ENCODE measurements at places on chromosomes 5 and 9.

DNA sequence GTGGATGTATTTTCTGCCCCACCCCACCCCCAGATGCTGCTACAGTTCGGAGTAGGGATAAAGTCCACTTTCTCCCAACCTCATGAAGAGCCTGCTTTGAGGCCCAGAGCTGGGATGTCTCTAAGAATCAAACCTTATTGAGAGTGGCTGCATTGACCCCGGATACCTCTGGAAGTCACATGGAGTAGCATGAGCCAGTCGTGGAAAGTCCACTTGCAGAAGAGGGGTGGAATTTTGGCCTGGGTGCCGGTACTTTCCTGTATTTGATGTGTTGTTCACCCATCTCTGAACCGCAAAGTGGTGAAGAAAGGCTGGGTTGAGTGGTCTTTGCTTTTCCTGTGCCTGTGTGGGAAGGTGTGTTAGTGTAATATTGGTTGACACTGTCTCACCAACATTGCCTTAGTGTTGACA is 3.7 kb downstream of the OTULIN start:
- peak; percentile 33 for DNase-seq

DNA sequence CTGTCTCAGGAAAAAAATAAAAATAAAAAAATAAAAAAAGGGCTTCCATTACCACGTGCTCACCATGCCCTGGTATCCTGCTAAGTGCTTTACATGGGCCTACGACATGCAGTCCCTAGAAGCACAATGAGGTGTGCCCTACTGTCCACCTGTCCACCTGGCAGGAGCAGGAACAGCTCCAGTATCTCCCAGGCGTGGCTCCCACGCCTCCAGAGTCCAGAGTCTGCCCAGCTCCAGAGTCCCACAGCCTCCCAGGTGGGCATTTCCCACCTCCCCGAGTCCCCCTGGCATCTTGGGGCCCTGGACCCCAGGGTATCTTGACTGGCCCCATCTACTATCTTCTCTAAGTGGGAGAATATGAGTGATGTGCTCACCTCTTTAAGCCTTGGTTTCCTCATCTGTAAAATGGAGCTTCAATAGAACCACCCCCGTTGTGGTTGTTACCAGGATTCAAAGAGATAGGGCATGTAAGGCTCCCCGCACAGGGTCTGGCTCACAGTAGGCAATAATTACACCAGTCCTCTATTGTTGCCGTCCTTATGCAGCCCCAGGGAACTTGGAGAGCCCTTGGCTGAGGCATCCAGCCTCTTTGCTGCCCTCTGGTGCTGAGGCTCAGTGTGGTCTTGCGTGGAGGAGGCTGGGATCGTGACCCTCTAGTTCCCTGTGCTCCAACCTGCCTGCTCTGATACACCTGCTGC is 8.9 kb downstream of the CXCL14 start:
- no peak for DNase-seq

GRCh38 chr5:167290478-167290877 is 1001.0 kb upstream of the WWC1 start:
- no peak for DNase-seq

DNA sequence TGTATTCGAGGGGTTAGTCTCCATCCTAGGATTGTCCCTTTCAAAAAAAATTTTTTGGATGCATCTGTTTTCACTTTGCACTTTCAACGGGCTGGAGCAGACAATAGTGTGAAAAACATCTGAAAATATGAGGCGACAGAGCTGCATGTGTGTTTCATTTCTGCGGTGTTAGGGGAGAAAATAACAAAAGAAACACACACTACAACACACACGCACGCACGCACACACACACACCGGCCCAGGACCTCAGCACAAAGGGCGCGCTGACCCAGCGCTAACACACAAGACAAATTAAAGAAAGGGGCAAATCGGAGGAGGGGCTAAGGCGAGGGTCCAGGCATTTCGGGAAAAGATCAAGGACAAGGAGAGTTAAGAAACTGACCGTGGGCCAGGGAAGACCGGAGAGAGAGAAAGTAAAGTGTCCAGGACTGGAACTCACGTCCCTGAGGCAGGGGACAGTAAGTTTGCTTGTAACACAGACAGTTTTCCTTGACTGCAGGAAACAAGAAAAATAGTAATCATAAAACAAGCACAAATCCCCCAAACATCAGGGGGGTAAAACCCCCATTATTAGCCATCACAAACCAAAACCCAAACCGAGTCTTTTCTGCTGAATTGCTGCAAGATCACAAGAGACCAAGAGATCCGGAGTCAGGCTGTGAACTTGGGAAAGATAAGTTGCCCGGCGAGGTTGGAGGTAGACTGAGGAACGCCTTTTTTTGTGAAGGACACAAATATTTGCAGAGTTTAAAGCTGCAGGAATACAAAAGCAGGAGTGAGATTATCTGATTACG is 302.1 kb downstream of the PARP8 start:
- no peak for DNase-seq

GRCh38 chr9:2469681-2470221 is 151.8 kb upstream of the VLDLR start:
- no peak for DNase-seq

- DNase-seq = no peak
These were observed 106.4 kb downstream of the SLC24A2 start for GRCh38 chr9:19682397-19682796.

- no peak for DNase-seq
These were observed 499.2 kb upstream of the COX7C start for GRCh38 chr5:86118542-86118941.

DNA sequence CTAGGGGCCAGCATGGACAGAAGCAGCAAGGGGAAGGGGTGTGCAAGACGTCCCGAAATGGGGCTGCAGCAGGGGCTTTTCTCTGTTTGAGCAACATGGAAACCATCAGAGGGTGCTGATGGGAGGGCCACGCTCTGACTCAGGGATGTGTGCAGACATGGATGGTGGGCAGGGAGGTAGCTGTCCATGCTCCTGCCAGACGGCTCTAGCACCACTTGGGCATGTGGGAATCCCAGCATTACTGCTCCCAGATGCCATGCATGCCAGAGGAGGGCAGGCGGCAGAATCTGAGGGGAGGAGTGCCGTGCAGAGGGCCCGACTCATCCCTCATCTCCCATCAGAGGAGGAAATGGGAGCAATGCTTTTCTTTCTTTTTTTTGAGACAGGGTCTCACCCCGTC is 45.6 kb upstream of the SLC25A51 start:
- no peak for DNase-seq

DNA sequence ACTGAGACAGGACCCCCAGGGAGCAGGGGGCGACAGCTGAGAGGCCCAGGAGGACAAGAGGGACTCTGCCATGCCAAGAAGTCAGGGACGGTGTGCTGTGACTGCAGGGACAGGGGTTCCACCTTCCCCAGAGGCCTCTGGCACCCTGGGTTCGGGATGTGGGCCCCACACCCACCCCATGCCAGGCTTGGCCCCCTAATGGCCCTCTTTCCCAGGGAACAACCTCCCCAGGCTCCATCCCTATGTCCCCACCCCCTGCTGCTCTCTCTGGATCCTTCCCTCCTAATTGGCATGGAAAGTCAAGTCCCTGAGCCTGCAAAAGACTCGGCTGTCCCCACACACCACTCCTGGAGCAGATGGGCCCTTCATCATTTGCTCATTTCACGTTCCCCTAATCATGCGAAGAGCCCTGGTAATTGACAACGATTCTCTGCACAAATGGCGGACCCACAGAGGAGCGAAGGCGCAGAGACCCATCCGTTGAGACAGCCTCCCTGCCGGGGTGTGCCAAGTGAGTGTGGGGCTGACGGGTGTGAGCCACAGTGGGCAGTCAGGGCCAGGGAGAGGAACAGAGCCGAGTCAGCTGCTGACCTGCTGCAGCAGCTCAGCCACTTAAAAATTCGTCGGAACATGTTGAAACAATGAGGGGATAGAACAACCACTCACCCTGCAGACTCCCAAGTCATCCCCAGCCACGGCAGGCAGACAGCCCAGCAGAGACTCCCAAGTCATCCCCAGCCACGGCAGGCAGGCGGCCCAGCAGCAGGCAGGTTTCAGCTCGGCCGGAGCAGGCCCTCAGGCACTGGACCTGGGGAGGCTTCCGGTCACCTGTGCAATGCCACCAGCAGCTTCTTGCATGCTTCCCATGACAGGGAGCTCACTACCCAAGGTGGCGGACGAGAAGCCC is 109.0 kb downstream of the VAV2 start:
- no peak for DNase-seq

- DNase-seq = no peak
These were observed 417.4 kb upstream of the RIOK2 start for GRCh38 chr5:97600486-97600885.

GRCh38 chr9:121943463-121943862 is 149.6 kb downstream of the TTLL11 start:
- DNase-seq = no peak

GRCh38 chr9:2791246-2791645 is 52.6 kb downstream of the PUM3 start:
- DNase-seq = no peak

DNA sequence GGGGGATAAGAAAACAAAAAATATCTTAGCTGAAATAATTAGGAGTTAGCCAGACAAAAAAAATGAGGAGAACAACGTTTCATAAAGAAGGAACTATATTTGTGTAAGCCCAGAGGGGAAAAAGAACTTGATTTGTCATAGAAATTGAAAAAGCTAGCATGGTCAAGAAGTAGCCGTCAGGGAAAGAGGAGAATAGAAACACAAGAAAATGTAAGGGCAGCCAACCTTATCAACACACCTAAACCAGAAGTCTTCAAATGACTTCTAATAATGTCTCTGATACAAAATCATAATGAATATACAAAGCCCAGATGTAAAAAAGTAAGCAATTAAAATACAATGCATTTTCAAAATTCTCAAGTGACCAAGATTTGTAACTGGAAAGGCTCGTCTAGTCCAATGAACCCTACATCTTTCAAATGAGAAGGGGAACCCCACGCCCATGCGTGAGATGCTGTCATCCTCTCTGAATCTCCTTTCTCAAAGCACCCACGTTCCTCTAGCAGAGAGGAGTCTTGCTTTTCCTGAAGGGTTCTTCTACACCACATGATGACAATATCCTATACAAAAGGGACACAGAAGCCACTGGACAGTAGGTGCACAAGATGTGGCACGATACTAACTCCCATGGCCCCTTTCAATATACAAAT is 103.7 kb downstream of the ARL15 start:
- no peak for DNase-seq

DNA sequence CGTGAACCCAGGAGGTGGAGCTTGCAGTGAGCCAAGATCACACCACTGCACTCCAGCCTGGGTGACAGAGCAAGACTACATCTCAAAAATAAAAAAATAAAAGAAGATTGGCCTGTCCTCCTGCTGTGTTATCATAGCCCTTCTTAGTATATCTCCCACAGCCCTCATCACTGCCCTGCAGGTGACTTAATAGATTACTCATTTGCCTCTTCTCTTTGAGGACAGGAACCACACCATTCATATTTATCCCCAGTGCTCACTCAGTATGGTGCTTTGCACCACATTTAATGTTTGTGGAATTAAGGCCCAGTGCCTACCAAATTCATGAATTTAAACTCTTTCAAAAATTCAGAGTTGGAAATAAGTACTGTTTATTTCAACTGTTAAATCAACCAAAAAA is 10.3 kb downstream of the IDNK start:
- no peak for DNase-seq

- DNase-seq = no peak
These were observed 91.1 kb upstream of the CD180 start for GRCh38 chr5:67287510-67288268.

DNA sequence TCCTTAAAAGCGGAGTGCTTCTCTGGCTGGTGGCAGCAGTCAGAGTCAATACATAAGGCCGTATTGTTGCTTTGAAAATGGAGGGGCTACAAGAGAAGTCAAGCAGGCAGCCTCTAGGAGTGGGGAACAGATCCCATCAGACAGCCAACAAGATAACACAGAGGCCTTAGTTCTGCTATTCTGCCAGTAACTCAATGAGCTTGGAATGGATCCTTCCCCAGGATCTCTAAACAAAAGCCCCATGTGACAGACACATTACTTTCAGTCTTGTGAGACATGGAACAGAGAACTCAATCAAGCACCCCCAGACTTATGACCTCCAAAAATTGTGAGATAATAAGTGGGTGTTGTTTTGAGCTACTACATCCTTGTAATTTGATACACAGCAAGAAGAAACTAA is 158.6 kb downstream of the RFX3 start:
- no peak for DNase-seq

- DNase-seq = no peak
These were observed 347.3 kb upstream of the CDH6 start for GRCh38 chr5:30846171-30846570.

DNA sequence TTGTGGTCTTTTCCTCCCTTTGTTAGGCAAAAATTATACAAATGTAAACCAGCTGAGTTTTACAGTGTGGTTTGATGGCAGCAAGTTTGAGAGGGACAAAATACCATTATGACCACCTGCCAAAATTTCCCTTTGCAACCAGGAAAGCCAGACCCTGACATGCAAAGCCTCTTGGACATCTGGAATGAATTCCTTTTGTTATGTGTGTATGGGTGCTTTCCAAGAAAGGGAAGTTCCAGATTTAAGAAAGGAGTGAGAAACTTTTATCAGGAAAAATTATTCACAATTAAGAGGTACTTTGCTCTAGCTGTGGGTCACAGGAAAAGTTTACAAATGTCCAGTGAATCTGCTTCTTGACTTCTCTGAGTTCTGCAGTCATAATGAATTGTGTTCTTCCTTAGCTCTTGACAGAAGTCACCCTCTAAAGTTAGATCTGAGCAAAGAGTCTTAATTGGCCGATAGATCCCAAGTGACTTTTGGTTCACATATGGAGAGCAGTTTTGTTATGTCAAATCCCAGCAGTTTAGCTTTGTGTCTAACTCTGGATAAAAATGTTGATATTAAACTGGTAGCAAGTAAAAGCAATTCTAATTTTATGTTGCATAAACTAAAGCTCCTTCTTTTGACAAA is 295.9 kb upstream of the ZNF608 start:
- no peak for DNase-seq

DNA sequence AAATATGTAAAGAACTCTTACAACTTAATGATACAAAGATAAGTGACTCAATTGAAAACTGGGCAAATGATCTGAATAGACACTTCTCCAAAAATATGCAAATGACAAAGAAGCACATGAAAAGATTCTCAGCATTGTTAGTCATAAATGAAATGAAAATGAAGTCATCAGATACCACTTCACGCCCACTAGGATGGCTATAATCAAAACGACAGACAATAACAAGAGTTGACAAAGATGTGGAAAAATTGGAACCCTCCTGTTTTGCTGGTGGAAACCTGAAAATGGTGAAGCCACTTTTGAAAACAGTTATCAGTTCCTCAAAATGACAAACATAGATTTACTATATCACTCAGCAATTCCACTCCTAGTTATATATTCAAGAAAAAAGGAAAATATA is 7.9 kb upstream of the SYK start:
- DNase-seq = no peak

DNA sequence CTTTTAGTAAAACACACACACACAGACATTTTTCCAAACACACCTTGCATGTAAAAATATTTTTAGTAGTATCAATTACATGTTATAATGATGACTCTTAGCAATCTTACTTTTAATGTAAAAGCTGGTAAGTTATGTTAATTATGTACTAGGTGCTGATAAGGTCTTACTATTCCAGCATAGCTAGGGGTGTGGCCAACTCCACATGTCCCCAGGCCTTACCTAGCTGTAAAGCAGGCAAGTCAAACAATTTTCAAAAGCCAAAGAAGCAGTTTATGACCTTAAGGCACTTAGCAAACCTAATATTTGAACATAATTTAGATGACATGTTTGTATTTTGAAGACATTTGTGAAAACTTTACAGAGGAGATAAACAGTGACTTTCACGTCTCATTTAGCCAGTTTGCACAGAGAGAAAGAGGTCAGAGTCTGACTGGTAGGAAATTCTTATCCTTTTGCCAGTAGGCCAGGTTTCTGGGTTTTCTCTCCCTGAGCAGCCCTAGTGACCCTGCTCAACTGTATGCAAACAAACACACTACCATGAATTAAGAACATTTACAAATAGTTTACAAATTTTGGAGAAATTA is 26.5 kb upstream of the GPX3 start:
- DNase-seq = no peak

- DNase-seq = no peak
These were observed 51.1 kb upstream of the ORM1 start for GRCh38 chr9:114271556-114272510.
